PC-3 (cell line): ENCODE measurements at places on chromosomes 6 and 20. TPM values are rescaled to one million over a fixed set of nuclear protein-coding genes. Genes with fewer than 3 reads are reported as not detected.

- H3K36me3 ChIP-seq = no peaks in the 10 kb centered on the region
- H3K27me3 ChIP-seq = no peaks in the 10 kb centered on the region
- H3K27ac ChIP-seq = no peak overlapping the region
Observed at GRCh38 chr20:37922016-37922415, 19.1 kb downstream of the VSTM2L start.

The ADGRG6 gene
- total RNA-seq = 50.4 and 73.2 TPM in 2 replicates

GRCh38 chr6:168838037-168838399, 397.0 kb downstream of the SMOC2 start:
- peaks cover 19% of the 10 kb centered on the region; the same call in 1 of the 2 replicates for H3K27me3 ChIP-seq
- no peak for DNase-seq
- H3K36me3 ChIP-seq = no peaks in the 10 kb centered on the region
- H3K4me3 ChIP-seq = no peak overlapping the region
- H3K27ac ChIP-seq = no peak overlapping the region

DNA sequence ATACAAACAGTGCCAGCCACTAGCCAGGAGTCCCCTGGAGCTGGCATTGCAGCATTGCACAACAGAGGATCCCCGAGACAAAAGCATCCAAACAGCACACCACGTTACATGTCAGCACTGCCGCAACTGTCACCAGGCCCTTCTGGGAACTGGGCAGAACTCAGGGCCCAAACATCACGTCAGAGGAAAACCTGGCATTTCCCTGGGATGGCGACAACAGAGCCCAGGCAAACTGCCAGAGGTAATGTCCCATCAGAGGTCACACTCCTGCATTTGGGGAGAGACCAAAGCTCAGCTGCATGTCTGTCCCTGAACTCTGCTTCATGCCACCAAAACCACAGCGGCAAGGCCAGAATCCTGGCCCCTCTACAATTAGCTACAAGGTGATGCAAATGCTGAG, 36.3 kb downstream of the PPP1R3G start:
- H3K36me3 ChIP-seq = no peaks in the 10 kb centered on the region
- H3K27ac ChIP-seq = no peak overlapping the region
- no peaks in the 10 kb centered on the region for H3K27me3 ChIP-seq
- no peak overlapping the region for H3K4me3 ChIP-seq
- H3K4me1 ChIP-seq = peaks cover 21% of the 10 kb centered on the region

- H3K36me3 ChIP-seq = no peaks in the 10 kb centered on the region; the same call in 1 of the 2 replicates
- no peak for DNase-seq
- H3K4me1 ChIP-seq = no peaks in the 10 kb centered on the region
- H3K4me3 ChIP-seq = no peak overlapping the region
Observed at GRCh38 chr20:61049684-61050083, 202.4 kb upstream of the CDH4 start.

The F13A1 gene
- not detected in 2 replicates for total RNA-seq

The SNTA1 gene
- 25.9 and 29.4 TPM in 2 replicates for total RNA-seq

GRCh38 chr20:34990661-34991214, 35.1 kb downstream of the MYH7B start:
- no peaks in the 10 kb centered on the region for H3K4me1 ChIP-seq
- DNase-seq = no peak
- no peaks in the 10 kb centered on the region for H3K27me3 ChIP-seq
- H3K36me3 ChIP-seq = no peaks in the 10 kb centered on the region
- no peak overlapping the region for H3K4me3 ChIP-seq
- no peak overlapping the region for H3K27ac ChIP-seq

DNA sequence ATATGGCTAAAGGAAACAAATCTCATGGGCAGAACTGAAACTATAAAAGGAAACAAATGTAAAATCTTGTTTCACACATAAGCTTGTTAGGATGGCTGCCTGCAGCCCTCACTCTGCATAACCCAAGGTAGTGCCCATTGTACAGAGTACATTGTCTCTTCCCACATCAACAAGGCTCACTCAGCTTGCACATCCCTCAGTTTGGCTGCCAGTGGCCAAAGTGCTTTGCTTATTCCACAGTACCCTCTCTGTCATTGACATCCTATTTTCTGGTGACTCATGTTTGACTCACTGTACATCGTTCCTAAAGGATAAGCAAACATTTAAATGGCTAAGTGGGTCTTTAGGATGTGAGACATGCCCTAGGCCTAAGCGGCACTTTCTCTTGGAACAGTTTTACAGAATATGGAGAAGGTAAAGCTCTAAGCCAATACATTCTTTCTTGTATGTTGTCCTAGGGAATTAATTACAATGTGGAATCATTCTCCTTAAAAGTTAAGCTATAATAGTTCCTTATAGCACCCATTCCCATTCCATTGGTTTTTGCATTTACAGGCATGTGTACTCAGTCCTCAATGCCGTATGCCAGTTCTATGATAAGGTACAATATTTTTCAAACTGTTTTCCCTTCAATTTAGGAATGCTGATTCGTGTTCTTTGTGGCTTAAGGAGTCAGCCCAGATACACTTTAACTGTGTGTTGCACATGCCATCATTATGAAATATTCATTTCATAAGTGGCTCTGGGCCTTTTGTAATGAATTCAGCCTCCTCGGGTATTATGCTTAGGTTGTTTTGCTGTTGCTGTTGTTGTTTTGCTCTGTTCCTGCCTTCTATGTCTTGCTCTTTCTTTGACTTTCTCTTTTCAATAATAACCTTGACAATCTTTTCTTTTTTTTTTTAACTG, 5.5 kb downstream of the ANKEF1 start:
- no peak overlapping the region for H3K4me3 ChIP-seq
- 0 out of 2 replicates have a peak, but pooled peaks cover 12% of the 10 kb centered on the region for H3K36me3 ChIP-seq
- H3K4me1 ChIP-seq = peaks cover 22% of the 10 kb centered on the region
- no peaks in the 10 kb centered on the region for H3K27me3 ChIP-seq

The LTB gene
- 1.5 TPM in 1 of 2 replicates, not detected in the other for total RNA-seq

- no peak for DNase-seq
- no peaks in the 10 kb centered on the region for H3K36me3 ChIP-seq
- no peaks in the 10 kb centered on the region for H3K4me1 ChIP-seq
- H3K4me3 ChIP-seq = no peak overlapping the region
Observed at GRCh38 chr6:138250513-138251247, 32.4 kb upstream of the PBOV1 start.

DNA sequence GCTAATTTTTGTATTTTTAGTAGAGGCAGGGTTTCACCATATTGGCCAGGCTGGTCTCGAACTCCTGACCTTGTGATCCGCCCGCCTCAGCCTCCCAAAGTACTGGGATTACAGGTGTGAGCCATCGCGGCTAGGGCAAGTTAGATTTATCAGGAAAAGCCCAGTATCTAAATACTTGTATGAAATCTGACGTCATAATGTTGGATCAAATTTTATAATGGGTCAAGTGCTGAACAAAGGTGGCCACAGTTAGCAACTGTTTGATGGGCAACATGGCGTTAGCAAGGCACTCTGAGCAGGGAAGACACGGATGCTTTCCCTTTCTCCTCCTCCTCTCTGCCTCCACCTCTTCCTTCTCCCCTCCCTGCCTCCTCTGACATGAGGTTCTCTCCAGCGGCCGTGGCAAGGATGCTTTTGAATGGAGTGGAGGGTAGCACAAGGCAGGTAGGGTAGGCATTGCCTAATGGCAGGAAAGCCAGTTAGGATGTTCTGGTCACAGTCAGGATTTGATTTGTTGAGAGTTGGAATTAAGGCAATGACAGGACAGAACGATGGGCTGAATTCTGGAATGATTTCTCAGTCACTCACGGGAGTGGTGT, 149.6 kb downstream of the BCAS1 start:
- no peak for DNase-seq
- H3K36me3 ChIP-seq = no peaks in the 10 kb centered on the region
- H3K4me3 ChIP-seq = no peak overlapping the region

DNA sequence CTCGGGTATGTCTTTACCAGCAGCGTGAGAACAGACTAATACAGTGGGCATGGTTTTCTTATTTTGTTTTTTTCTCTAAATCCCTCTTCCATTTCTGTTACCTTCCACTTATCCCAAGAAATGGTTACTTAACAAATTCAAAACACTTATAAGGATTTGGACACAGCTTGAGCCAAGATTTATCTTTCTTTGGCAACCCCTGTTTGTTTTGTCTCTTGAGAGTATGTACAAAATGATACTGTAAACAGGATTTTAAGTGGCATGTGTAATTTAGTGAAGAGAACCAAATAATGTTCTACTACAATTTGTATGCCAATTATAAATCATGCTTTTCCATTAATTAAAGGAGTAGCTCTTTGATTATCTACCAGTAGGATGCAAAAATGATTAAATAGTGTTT, 51.4 kb downstream of the PPP1R14C start:
- H3K27ac ChIP-seq = no peak overlapping the region
- H3K36me3 ChIP-seq = no peaks in the 10 kb centered on the region
- no peak overlapping the region for H3K4me3 ChIP-seq
- DNase-seq = no peak
- no peaks in the 10 kb centered on the region for H3K4me1 ChIP-seq
- no peaks in the 10 kb centered on the region for H3K27me3 ChIP-seq

GRCh38 chr20:52785679-52786078, 186.5 kb upstream of the TSHZ2 start:
- H3K27ac ChIP-seq = no peak overlapping the region
- peaks cover 13% of the 10 kb centered on the region; the same call in 1 of the 2 replicates for H3K27me3 ChIP-seq
- DNase-seq = no peak
- no peaks in the 10 kb centered on the region for H3K4me1 ChIP-seq
- no peaks in the 10 kb centered on the region for H3K36me3 ChIP-seq

DNA sequence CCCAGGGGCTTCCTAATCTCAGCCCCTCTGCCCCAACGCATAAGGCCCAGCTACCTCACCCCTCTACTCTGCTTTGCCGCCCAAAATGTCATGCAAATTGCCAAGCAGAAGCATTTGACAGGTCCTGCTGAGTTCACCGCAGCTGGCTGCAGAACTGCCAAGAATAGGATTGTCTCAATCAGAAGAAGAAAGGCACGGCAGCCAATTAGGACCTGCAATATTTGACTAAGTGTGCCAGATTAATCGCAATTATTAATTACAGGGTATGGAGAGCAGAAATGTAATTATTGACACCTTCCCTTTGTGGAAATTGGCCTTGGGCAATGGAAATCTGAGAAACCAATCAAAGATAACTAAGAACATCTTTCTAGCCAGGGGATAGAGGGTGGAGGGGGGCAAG, 318.6 kb downstream of the LRFN2 start:
- H3K27ac ChIP-seq = no peak overlapping the region
- H3K4me1 ChIP-seq = no peaks in the 10 kb centered on the region
- H3K27me3 ChIP-seq = no peaks in the 10 kb centered on the region
- no peak for DNase-seq

The KCNK16 gene
- not detected in 2 replicates for total RNA-seq

GRCh38 chr20:47610945-47611250, 109.2 kb downstream of the NCOA3 start:
- H3K4me1 ChIP-seq = peaks cover 27% of the 10 kb centered on the region
- DNase-seq = no peak
- H3K27me3 ChIP-seq = no peaks in the 10 kb centered on the region
- H3K27ac ChIP-seq = 0 out of 2 replicates have a peak overlapping the region, but pooled peaks have one; percentile 3

DNA sequence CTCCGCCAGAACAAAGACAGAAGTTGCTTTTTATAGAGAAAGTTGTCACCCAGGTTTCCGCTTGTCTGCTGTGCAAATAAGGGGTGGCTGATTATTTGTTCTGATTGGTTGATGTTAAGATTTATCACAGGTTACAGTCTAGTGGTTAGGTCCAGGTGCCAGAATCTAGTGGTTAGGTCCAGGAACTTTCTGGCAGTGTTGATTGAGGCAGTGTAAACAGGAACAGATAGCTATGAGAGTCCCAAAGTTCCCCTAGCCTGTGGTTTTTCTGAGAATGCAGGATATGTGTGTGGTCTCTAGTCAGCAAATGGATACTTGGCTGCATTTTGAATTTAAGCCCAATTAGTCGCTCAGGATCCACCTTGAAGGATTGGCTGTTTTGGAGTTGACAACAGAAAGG, 148.0 kb downstream of the TMEM200A start:
- H3K27ac ChIP-seq = no peak overlapping the region
- peaks cover 23% of the 10 kb centered on the region for H3K4me1 ChIP-seq
- H3K4me3 ChIP-seq = no peak overlapping the region

- H3K27me3 ChIP-seq = no peaks in the 10 kb centered on the region
- no peak overlapping the region for H3K4me3 ChIP-seq
- peak; percentile 74 for DNase-seq
- no peaks in the 10 kb centered on the region for H3K36me3 ChIP-seq
- H3K27ac ChIP-seq = peak overlapping the region; percentile 81
Observed at GRCh38 chr6:113645576-113645970, 211.6 kb upstream of the MARCKS start.

DNA sequence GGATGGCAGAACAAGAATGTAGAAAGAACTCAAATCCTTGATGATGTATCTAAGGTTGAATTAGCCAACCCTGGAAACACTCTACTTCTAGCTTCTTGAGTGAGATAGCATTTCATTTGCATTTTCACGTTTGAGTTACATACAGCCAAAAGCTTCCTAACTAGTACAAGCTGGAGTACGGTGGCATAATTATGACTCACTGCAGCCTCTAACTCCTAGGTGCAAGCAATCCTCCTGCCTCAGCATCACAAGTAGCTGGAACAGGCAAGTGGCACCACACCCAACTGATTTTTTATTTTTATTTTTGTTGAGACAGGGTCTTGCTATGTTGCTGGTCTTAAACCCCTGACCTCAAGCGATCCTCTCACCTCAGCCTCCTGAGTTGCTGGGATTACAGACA, 36.5 kb upstream of the STK35 start:
- peaks cover 74% of the 10 kb centered on the region for H3K27me3 ChIP-seq
- H3K4me1 ChIP-seq = no peaks in the 10 kb centered on the region
- no peak overlapping the region for H3K4me3 ChIP-seq
- no peaks in the 10 kb centered on the region for H3K36me3 ChIP-seq
- H3K27ac ChIP-seq = no peak overlapping the region

GRCh38 chr6:31356216-31356945, 598 bp downstream of the HLA-B start:
- no peaks in the 10 kb centered on the region for H3K36me3 ChIP-seq
- H3K4me1 ChIP-seq = no peaks in the 10 kb centered on the region
- peak overlapping the region; percentile 87 for H3K4me3 ChIP-seq
- DNase-seq = peak; percentile 9
- H3K27me3 ChIP-seq = no peaks in the 10 kb centered on the region
- no peak overlapping the region for H3K27ac ChIP-seq

The TRIM10 gene
- total RNA-seq = not detected in 2 replicates

DNA sequence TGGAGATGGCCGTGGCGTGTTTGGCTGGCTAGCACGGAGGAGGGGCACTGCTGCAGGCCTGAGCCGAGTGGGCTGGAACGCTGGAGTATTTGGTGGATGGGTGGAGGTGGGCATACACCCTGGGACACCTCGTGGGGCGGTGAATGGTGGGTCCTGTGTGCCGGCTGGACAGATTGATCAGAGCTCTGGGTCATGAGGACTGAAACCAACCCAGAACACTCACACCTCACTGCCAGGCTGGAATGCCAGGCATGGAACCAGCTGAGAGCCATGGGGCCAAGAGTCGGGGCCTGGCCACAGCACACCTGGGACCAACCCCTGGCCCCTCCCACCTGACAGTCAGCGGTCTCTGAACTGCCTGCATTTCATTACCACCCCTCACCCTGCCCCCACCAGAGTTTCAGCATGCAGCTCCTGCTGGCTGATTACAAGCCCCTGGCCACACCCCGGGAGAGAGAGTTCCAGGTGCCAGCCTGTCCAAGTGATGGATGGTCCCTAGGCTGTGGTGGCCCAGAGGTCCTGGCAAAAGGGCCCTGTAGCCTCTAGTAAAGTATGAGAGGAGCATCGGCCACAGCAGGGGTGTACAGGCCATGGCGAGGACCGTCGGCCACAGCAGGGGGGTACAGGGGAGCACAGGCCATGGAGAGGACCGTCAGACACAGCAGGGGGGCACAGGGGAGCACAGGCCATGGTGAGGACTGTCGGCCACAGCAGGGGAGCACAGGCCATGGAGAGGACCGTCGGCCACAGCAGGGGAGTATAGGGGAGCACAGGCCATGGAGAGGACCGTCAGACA, 3.3 kb downstream of the NPBWR2 start:
- H3K27me3 ChIP-seq = 0 out of 2 replicates have a peak, but pooled peaks cover 7% of the 10 kb centered on the region
- H3K36me3 ChIP-seq = no peaks in the 10 kb centered on the region
- H3K4me3 ChIP-seq = no peak overlapping the region
